ENCODE measurements at places on chromosomes 12 and 14.

- no peak for DNase-seq
Observed at GRCh38 chr14:69282448-69282847, 22.5 kb downstream of the GALNT16 start.

- DNase-seq = no peak
Observed at GRCh38 chr12:106190581-106190980, 51.8 kb upstream of the NUAK1 start.

GRCh38 chr14:61504901-61505300 is 183.5 kb downstream of the PRKCH start:
- DNase-seq = no peak

DNA sequence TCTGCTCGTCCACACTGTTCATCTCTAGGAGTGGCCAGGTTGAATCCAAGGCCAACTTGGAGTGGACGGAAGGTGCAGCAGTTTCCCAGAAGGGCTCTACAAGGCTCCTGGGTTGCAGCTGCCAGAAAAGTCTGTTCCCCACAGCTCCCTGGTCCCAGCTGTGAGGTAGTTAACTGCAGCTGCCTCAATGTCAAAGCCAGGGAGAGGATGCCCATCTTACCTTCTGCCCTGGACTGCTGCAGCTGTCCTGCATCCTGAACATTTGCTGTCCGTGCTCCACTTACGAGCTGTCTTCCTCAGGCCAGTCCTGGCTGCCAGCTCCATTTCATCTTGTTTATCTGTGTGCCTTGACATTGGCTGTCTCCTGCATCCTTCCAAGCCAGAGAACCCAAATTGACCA is 227.3 kb downstream of the SLC41A2 start:
- DNase-seq = no peak

- DNase-seq = no peak
Observed at GRCh38 chr14:23530375-23531055, 21.1 kb downstream of the ZFHX2 start.

DNA sequence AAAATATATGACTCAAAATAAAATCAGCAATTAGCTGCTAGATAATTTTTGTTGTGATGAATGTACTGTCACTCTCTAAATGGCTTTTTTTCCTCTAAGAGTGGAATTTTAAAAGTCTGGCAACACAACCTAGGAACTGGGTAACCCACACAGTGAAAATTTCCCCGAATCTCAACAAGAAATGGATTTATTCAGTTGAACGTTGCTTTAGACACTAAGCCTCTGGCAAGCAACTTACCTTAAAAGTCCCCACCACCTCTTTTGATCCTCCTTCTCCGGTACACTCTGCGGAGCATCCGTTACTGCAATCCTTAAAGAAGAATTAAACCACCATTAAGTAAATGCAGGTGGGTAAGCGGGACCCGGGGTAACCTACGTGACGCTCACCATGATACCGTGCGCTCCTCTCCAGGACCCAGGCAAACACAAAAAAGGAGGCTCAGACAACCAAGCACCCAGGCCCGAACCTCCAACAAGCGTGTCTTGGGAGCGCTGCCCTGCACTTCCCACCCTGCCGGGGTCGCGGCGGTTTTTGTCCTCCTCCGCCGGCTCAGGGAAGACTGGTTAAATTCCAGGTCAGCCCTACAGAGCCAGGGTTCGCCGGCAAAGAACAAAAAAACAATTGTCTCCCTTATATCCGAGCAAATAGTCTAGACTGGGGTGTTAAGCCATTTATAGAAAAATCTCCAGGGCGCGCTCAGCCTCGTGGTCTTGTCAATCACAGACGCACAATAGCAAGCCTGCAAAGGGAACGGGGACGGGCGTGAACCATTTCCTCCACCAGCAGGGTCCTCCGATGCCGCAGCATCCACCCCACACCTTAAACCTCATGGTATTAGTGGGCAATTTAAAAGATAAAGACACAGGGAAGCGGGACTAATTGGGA is 47.1 kb downstream of the BCAT1 start:
- peak; percentile 89 for DNase-seq

DNA sequence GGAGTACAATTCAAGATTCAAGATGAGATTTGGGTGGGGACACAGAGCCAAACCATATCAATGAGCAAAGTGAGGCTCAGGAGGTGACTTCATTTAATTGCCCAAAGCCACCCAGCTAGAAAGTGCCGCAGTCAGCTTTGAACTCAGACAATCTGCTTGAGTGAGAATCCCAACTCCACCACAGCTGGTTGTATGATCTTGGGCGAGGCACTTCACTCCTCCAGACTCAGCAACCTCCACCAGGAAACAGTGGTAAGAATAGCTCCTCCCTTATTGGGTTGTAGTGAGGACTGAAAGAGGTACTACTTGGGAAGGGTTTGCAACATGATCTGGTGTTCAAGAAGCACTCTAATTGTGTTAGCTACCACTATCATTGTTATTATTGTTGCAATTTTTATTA is 129.2 kb upstream of the RFLNA start:
- no peak for DNase-seq

DNA sequence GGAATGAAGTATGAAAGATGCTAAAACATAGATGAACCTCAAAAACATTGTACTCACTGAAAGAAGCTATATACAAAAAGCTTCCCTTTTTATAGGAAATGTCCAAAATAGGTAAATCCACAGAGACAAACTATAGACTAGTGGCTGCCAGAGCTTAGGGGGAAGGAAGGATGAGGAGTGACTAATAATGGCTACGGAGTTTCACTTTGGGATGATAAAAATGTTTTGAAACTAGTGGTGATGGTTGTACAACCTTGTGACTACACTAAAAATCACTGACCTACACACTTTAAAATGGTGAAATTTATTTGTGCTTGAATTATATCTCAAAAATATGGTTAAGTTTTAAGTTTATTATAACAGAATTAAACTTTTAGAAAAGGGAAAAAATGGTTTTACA is 37.1 kb upstream of the AMN1 start:
- no peak for DNase-seq

GRCh38 chr12:80778005-80778541 is 61.4 kb downstream of the MYF5 start:
- DNase-seq = no peak

DNA sequence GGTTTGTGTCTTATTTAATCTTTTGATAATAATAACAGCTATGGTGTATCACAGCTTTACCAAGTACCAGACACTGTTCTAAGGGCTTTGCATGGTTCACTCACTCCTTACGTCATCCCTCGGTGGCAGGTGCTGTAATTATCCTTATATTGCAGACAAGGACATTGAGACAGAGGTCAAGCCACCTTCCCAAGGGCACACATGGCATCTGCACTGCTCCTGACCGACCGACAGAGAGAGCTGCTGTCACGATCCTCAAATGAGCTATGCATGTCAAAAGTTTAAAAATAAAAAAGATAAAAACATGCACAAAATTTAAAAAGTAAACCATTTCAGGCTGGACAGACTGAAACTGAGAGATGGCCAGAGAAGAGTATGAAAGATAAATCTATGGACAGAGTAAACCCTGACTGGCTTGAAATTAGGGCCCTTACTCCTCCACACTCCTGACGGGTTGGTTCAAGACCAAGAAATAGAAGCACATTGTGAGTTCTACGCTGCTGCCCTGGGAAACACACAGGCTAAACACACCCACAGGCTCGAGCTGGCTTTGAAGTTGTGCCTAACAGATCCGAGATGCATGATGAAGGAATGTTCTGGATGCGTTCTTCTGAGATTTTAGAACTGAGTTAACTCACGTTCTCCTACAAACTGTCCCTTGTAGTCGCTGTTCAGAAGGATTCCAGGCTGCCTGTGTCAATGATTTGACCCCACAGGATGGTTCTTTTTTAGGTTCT is 268.7 kb downstream of the ZFP36L1 start:
- DNase-seq = no peak
